Progenitor cell of endocrine pancreas (in vitro differentiated cells): ENCODE measurements at places on chromosomes 1 and 21.

GRCh38 chr1:46399307-46399706 is 5.2 kb downstream of the FAAH start:
- H3K36me3 ChIP-seq = peaks cover 2% of the 10 kb centered on the region
- H3K4me3 ChIP-seq = no peak overlapping the region
- H3K27ac ChIP-seq = no peak overlapping the region
- peaks cover 34% of the 10 kb centered on the region for H3K27me3 ChIP-seq
- no peak for DNase-seq
- H3K4me1 ChIP-seq = peaks cover 29% of the 10 kb centered on the region

GRCh38 chr1:156489166-156489934 is 11.2 kb downstream of the MEF2D start:
- H3K36me3 ChIP-seq = no peaks in the 10 kb centered on the region
- no peak for DNase-seq
- peaks cover 21% of the 10 kb centered on the region for H3K4me1 ChIP-seq
- peak overlapping the region; percentile 50 for H3K27ac ChIP-seq
- no peaks in the 10 kb centered on the region for H3K27me3 ChIP-seq

GRCh38 chr1:58927041-58927721 is 143.3 kb upstream of the JUN start:
- H3K4me1 ChIP-seq = peaks cover 12% of the 10 kb centered on the region
- H3K27me3 ChIP-seq = peaks cover 39% of the 10 kb centered on the region
- H3K36me3 ChIP-seq = no peaks in the 10 kb centered on the region
- H3K4me3 ChIP-seq = no peak overlapping the region
- H3K27ac ChIP-seq = no peak overlapping the region
- no peak for DNase-seq

- H3K27me3 ChIP-seq = no peaks in the 10 kb centered on the region
- no peak overlapping the region for H3K4me3 ChIP-seq
- peaks cover 15% of the 10 kb centered on the region for H3K4me1 ChIP-seq
Observed at GRCh38 chr1:113399062-113399583, 8.8 kb downstream of the MAGI3 start.
